ENCODE measurements at places on chromosomes 3 and 15. TPM values are rescaled to one million over a fixed set of nuclear protein-coding genes. Genes with fewer than 3 reads are reported as not detected.

DUOX1 gene
- 0.11 TPM for total RNA-seq

DNA sequence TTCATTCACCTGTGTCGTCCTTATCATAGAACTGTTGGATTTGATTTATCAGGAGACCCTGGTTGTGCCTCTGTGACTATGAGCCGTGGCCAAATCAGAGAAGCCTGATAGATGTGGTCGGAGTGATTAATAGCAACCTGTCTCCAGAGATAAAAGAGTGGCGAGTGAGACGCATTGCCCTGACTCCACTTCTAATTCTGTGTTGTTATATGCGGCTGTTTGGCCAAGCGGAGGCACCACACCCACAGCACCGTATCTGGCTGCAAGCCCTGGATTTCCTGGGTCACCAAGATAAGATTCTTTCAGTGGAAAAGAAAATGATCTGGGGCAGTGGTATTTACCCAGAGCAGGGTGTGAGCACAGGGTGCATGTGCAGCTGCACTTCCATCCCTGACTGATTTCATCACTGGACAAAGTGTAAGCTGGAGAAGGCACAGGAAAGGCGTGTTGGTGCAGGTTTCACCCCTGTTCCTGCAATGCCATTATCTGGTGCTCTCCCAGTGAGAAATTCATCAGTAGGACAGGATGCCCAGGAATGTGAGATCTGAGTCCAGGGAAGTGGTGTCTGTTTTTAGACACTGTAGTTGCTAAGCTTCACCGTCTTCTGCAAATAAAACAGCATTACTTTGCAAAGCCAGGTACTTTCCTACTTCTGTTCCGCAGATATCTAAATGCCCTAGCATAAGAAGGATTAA, 84.6 kb downstream of the CD47 start:
- DNase-seq: no peak

GRM7 gene
- total RNA-seq: not detected

GRCh38 chr3:49021813-49022687, at the start of gene NDUFAF3:
NDUFAF3 (plus strand) TSS chr3:49022121; CDS start chr3:49022145, 24 bp downstream.
- peak; percentile 96 for DNase-seq

GRCh38 chr3:20056725-20057611, 16.7 kb downstream of the KAT2B start:
- DNase-seq: peak; percentile 50

Data from activated CD4-positive, alpha-beta T cell treated with anti-CD3 and anti-CD28 coated beads for 36 hours (primary cell).